M059J (cell line): ENCODE measurements at places on chromosomes 5 and 9.

GRCh38 chr5:66438087-66438486 lies 158.1 kb upstream of the MAST4 start:
- DNase-seq: no peak

GRCh38 chr5:177124486-177124991 lies 9.0 kb upstream of the NSD1 start:
- DNase-seq: no peak

DNA sequence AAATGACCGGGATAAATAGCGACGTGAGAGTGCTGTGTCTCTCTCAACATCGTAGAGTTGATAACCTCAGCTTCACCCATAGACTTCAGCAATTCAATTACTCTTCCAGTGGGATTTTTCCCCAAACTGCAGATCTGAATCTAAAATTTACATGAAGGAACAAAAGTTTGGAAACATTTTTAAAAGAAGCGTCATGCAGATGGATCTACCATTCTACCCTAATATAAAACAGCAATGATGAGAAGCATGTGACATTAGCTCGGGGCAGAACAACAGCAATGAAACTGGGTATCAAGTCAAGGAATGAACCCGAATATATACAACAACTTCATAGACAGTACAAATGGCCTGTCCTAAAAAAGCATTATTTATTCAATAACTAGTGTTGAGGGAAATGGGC lies 18.8 kb downstream of the GLT6D1 start:
- DNase-seq: no peak

- DNase-seq: peak; percentile 74
Measured at GRCh38 chr5:59020611-59021285, 437.9 kb downstream of the RAB3C start.

GRCh38 chr5:54630738-54631359 lies 113.3 kb downstream of the SNX18 start:
- DNase-seq: no peak
